ENCODE measurements at places on chromosomes 6 and 20.

DNA sequence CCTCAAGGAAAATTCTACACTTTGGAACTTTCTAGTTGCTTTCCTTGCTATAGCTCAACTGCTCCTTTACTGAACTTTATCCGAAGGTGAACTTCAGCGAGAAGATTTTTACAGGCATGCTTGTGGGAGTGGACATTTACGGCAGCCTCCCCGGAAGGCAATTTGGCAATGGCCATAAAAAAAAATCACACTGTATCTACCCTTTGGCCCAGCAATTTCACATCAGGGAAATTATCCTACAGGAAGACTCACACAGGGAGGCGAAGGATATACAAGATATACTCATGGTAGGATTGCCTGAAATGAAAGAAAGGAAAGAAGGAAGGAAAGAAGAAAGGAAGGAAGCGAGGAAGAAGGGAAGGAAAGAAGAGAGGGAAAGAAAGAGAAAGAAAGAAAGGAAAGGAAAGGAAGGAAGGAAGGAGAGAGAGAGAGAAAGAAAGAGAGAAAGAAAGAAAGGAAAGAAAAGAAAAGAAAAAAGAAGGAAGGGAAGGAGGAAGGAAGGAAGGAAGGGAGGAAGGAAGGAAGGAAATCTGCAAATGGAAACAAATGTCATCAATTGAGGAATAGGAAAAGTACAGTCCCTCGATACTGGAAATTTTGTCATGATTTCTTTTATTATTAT is 25.7 kb downstream of the OVOL2 start:
- no peak for DNase-seq

DNA sequence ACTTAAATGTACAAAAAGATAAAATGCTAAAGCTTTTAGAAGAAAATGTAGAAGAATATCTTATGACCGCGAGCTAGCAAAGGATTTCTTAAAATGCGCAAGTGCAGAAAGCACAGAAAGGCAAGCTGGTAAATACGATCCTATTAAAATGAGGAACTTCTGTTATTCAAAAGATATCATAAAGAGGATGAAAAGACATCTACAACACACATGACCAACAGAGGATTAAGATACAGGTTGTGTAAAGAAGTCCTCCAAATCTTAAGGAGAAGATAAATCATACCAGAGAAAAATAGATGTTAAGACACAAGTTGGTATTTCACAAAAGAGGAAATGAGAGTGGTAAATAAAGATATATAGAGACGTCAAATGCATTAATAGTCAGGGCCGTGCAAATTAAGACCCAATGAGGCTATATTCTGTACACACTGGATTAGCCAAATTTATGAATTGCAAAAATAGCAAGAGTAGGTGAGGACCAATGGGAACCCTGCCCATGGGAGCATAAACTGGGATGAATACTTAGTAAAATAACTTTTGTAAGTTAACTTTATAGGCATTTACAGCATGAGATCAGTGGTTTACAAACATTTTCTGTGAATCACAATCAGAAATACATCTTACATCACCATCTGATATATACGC is 23.0 kb downstream of the APCDD1L start:
- no peak for DNase-seq

DNA sequence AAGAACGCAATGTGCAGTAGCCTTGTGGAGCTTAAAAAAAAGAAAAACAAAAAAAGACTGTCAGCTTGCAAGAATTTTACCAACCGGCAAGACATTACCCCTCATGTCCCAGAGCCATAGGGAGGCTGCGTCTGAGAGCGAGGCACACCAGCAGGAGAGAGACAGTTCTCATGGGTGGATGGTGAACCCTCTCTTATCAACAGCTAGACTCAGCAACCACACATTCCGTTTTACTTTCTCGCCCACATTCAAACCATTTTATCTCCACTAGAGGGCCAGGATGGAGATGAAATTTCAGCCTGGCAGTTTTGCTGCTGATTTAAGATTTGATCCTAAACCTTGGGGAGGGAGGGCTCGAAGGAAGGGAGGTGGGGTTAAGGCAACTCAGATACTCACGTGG is 247.0 kb downstream of the ATXN1 start:
- peak; percentile 23 for DNase-seq

GRCh38 chr6:2038092-2038491 is 207.3 kb downstream of the GMDS start:
- DNase-seq, result no peak

- no peak for DNase-seq
These were observed 6.6 kb downstream of the HLA-B start for GRCh38 chr6:31350196-31351032.

DNA sequence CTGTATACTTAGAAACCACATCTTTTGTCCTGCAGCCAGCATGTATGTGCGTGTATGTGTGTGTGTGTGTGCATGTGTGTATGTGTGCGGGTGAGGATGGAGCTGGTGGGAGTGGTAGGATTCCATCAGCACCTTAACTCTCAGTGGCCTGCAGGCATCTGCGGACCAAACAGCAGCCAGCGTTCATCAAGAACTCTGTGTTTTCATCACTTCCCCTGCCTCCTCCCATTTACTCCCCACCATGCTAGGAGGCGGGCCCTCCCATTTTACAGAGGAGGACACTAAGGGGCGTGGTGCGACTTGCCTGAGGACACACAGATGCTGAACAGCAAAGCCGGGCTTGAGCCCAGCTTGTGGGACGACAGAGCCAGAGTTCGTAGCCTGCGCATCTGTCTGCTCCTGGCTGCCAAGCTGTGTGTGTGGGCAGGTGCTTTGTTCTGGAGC is 8.9 kb downstream of the VSTM2L start:
- DNase-seq, result no peak

DNA sequence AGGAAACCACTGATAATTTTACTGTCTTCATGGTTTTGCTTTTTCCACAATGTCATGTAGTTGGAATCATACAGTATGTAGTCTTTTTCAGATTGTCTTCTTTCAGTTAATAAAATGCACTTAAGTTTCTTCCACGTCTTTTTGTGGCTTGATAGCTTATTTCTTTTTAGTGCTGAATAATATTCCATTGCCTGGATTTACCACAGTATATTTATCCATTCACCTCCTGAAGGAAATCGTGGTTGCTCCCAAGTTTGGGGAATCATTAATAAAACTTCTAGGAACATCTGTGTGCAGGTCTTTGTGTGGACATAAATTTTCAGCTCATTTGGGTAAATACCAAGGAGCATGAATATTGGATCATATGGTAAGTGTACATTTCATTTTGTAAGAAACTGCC is 38.8 kb upstream of the ZNFX1 start:
- no peak for DNase-seq

DNA sequence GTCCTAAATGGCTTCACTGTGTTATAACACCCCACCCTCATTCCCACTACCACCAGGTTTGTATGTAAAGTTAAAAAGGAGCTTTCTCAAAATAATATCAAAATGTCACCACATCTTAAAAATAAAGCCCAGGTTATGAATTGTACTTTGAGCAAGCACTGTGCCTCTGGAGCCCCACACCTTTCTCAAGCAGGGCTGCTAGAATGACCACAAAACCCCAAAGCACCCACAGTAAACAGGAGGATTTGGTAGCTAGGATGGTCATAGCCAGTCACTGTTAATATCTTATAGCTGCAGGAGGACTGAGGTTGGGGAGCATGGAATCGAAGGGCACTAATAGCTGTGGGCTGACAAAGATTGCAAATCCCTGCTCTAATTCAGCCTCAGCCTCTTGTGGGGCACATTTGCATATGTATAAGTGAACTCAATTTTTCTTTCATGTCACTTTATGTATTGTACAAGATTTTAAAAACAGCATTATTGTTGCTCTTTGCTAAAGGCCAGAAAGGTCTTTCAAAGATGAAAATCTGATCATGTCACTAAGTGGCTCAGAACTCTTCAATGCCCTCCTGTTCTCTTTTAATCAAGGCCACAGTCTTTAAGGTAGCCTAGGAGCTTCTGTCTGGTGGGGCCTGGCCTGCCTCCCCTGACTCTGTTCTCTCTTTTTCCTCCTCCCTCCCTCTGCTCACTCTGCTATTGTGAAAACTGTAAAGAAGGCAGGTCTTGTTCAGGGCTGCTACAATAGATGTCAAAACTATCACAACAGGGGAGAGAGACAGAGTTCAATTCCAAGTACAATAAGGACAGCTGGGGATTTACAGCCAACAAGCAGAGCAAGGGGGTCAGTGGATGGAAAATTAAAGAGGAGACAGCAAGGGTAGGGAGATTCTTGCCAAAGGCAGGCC is 101.6 kb downstream of the TMEM200A start:
- no peak for DNase-seq

- DNase-seq, result no peak
These were observed 81.9 kb upstream of the CCDC28A start for GRCh38 chr6:138691595-138692057.

- peak; percentile 48 for DNase-seq
These were observed 543.4 kb downstream of the CD83 start for GRCh38 chr6:14660806-14661579.

- DNase-seq, result no peak
These were observed 52.2 kb downstream of the TOP1 start for GRCh38 chr20:41080866-41081265.

DNA sequence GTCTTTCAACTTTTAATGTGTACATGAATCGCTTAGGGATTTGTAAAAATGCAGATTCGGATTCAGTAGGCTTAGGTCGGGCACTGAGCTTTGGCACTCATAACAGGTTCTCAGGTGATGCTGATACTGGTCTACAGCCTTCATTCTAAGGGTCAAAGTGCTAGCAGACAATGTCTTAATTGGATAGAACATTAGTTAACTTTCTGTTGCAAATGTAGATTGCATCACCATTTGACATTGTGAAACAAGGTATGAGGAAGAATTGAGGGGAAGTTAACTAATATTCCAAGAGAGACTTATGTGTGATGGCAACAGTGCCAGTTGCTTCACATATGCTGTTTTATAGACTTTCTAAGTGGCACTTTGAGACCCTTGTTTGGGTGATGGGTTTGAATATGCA is 86.9 kb downstream of the MLIP start:
- DNase-seq, result no peak

DNA sequence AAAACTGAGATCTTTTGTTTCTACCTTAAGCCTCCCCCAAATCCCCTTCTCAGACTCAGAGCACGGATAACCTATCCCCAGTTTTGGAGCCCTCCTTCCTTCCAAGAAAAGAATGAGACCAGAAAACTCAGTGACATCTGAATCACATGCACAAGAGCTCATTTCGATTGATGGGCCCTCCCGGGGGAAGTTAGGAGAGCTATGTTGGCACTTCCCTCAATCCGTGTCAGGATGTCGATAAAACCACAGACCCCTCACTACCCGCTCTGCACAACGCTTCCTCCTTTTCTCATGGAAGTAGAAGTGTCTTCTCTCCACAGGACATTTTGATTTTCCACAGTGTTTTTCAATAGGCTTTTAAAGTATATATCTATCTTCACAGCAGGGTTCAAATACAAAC is 332.4 kb downstream of the HACE1 start:
- DNase-seq, result no peak

DNA sequence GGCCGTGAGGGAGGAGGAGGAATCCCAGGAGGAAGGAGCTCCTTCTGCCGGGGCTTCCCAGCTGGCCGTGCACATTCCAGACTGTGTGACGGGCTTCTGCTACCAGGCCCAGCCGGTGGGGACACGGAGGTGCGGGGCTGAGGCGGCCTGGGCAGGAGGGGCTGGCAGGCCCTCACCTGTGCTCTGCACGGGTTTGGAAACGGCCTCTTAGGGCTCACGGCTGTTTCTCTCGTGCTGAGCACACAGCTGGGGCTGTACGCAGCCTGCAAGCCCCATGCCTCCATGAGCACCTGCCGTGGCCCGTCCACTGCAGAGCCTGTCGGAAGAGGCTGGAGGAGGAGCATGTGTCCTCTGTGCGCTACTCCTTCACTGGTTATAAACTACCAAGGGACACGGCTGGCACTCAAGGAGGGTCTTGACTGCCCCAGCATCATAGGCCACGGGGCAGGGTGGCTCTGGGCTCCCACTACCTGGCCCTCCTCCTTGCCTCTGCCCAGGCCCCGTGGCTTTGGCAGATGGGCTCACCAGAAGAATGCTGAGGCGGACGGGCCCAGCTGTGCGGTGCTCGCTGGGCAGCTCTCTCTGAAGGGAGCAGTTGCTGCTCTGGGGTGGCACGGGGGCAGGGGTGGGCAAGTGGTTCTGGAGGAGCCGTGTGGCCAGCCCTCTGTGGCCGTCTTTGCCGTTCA is 15.8 kb downstream of the NPEPL1 start:
- DNase-seq, result no peak

- DNase-seq, result no peak
These were observed 82.3 kb upstream of the PTPRT start for GRCh38 chr20:43271980-43272379.

- no peak for DNase-seq
These were observed 209.7 kb upstream of the SUPT3H start for GRCh38 chr6:45587229-45588060.

GRCh38 chr6:53361549-53362031 is 12.8 kb upstream of the ELOVL5 start:
- peak; percentile 36 for DNase-seq

DNA sequence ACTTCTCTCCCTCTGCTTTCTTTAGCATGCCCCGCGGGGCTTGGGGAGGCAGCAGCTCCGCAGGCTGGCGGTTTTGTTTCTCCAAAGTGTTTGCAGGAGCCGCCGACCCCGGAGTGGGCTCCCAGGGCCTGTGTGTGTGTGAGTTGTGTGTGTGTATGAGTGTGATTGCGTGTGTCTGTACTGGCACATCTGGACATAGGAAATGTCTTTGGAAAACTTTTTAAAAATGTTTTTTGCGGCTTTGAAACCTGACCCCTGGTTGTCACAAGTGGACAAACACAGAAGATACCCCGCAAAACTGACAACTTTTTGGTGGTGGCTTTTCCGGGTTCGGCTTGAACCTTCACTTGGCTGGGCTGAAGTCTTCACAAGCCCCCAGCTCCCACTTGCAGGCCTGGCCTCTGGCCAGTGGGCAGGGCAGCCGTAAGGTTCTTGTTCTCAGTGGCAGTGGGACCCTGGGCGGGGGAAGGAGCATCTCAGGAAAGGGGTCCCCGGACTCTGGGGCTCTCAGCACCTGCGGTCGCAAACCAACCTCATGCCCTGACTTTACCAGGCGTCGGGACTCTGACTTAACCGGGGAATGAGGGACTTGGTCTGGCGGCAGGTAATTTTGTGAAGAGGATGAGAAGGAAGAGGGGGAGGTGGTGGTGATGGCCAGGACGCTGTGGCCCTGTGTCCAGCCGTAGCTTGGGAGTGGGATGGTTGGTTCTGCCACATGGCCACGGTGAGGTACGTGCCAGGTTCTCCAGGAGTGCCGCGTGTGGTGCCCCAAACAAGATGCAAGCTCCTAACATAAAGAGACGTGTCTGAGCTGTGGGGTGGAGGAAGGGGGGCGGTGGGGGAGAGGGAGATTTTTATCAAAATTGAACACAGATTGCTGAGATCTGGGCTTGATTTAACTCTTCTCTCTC is 619 bp downstream of the DAAM2 start:
- DNase-seq, result no peak

GRCh38 chr6:21596145-21596948 is 2.8 kb downstream of the SOX4 start:
- peak; percentile 28 for DNase-seq

Data from activated CD8-positive, alpha-beta memory T cell treated with anti-CD3 and anti-CD28 coated beads, Interleukin-2, amount 50 U/mL, for 4 hours (primary cell).